Fibroblast of villous mesenchyme (primary cell): ENCODE measurements at places on chromosomes 7 and 10. TPM values are rescaled to one million over a fixed set of nuclear protein-coding genes. Genes with fewer than 3 reads are reported as not detected.

NANOS1 gene
- 1.9 and 6.0 TPM in 2 replicates for total RNA-seq

RHOBTB1 gene
- 26.8 and 42.2 TPM in 2 replicates for total RNA-seq

SFMBT2 gene
- total RNA-seq = 1.7 and 2.6 TPM in 2 replicates

RGS10 gene
- total RNA-seq = 35.4 and 50.9 TPM in 2 replicates

FZD1 gene
- 5.2 and 9.0 TPM in 2 replicates for total RNA-seq

OR2A7 gene
- total RNA-seq = under 0.01 and 0.32 TPM in 2 replicates

SYCE1 gene
- total RNA-seq = 1.3 and 1.6 TPM in 2 replicates

TSPAN13 gene
- 8.7 and 10.8 TPM in 2 replicates for total RNA-seq

GTF2IRD1 gene
- total RNA-seq = 13.4 and 17.1 TPM in 2 replicates

SHOC2 gene
- total RNA-seq = 50.9 and 69.5 TPM in 2 replicates

GDF10 gene
- not detected in 2 replicates for total RNA-seq

RASA4 gene
- total RNA-seq = 9.7 and 10.4 TPM in 2 replicates

LIPM gene
- not detected in 2 replicates for total RNA-seq

EMX2 gene
- 4.5 and 10.8 TPM in 2 replicates for total RNA-seq

WIPF3 gene
- under 0.01 TPM in 2 replicates for total RNA-seq

EFCAB10 gene
- under 0.01 TPM in 1 of 2 replicates, not detected in the other for total RNA-seq

CD36 gene
- total RNA-seq = 1.3 and 4.3 TPM in 2 replicates

MMP21 gene
- total RNA-seq = not detected in 2 replicates

ARPC1B gene
- 186 and 241 TPM in 2 replicates for total RNA-seq

DCLRE1A gene
- total RNA-seq = 4.2 and 6.5 TPM in 2 replicates

VAX1 gene
- not detected in 2 replicates for total RNA-seq

ZNF33A gene
- 13.2 and 16.8 TPM in 2 replicates for total RNA-seq

STAG3 gene
- under 0.01 and 0.64 TPM in 2 replicates for total RNA-seq

CELF2 gene
- 0.97 and 2.2 TPM in 2 replicates for total RNA-seq

DPY19L1 gene
- total RNA-seq = 32.9 and 44.5 TPM in 2 replicates

KLF14 gene
- total RNA-seq = under 0.01 TPM in 2 replicates

PLAU gene
- total RNA-seq = 104 and 111 TPM in 2 replicates

SPRN gene
- 0.32 and 0.43 TPM in 2 replicates for total RNA-seq

NEUROD6 gene
- not detected in 2 replicates for total RNA-seq

SLC18A3 gene
- under 0.01 TPM in 1 of 2 replicates, not detected in the other for total RNA-seq

MKI67 gene
- total RNA-seq = 14.2 and 21.2 TPM in 2 replicates

DPYSL4 gene
- total RNA-seq = under 0.01 and 0.86 TPM in 2 replicates

COL1A2 gene
- total RNA-seq = 2,828 and 5,152 TPM in 2 replicates

EIF4EBP2 gene
- 43.2 and 58.7 TPM in 2 replicates for total RNA-seq

PRRT4 gene
- not detected in 2 replicates for total RNA-seq

SPDYE11 gene
- total RNA-seq = not detected in 2 replicates
